ENCODE measurements at places on chromosomes 7 and 10. TPM values are rescaled to one million over a fixed set of nuclear protein-coding genes. Genes with fewer than 3 reads are reported as not detected.

The RBP3 gene
- not detected for total RNA-seq

The RTKN2 gene
- total RNA-seq = 2.5 TPM

The TAS2R41 gene
- total RNA-seq = not detected

The TEX36 gene
- not detected for total RNA-seq

The MTERF1 gene
- 8.1 TPM for total RNA-seq

The PAPSS2 gene
- 12.3 TPM for total RNA-seq

The SPDYE16 gene
- total RNA-seq = not detected

The CEP55 gene
- total RNA-seq = 3.2 TPM

The HOXA10 gene
- total RNA-seq = 19.2 TPM

The AGAP9 gene
- 10.1 TPM for total RNA-seq

The ZNF107 gene
- 9.3 TPM for total RNA-seq

The RGR gene
- total RNA-seq = not detected

The NPY gene
- total RNA-seq = 169 TPM

The HTR5A gene
- total RNA-seq = not detected

The FBXO24 gene
- 0.98 TPM for total RNA-seq

The EVX1 gene
- total RNA-seq = 2.5 TPM

The ACSL5 gene
- total RNA-seq = 8.3 TPM

The WDFY4 gene
- total RNA-seq = 6.4 TPM

The JCAD gene
- 40.3 TPM for total RNA-seq

The PLEKHS1 gene
- total RNA-seq = not detected

The KCNIP2 gene
- 5.9 TPM for total RNA-seq

The SPDYE11 gene
- not detected for total RNA-seq

The PTF1A gene
- total RNA-seq = not detected

The FAM24B gene
- not detected for total RNA-seq

The KIAA1549 gene
- 2.9 TPM for total RNA-seq

The SLC13A1 gene
- not detected for total RNA-seq

The ZNF800 gene
- 31.9 TPM for total RNA-seq

The PTER gene
- total RNA-seq = 7.4 TPM

The ATOH7 gene
- total RNA-seq = not detected

The CTAGE4 gene
- total RNA-seq = 6.6 TPM

The HOXA9 gene
- 13.0 TPM for total RNA-seq

The TMEM213 gene
- total RNA-seq = not detected

The AEBP1 gene
- 321 TPM for total RNA-seq

The RPEL1 gene
- not detected for total RNA-seq

The ANKRD61 gene
- total RNA-seq = not detected

The LIPK gene
- not detected for total RNA-seq

The ANXA8L1 gene
- 179 TPM for total RNA-seq

The AGK gene
- total RNA-seq = 21.1 TPM

The WIPF3 gene
- 0.25 TPM for total RNA-seq

The TRPV5 gene
- total RNA-seq = not detected

The SLC18A3 gene
- total RNA-seq = 0.49 TPM

The UCN3 gene
- not detected for total RNA-seq

The RNLS gene
- total RNA-seq = 13.3 TPM

The HSPA12A gene
- total RNA-seq = 28.7 TPM

The OR6V1 gene
- total RNA-seq = not detected

The DPYSL4 gene
- 0.49 TPM for total RNA-seq

The MOGAT3 gene
- total RNA-seq = not detected

The MRLN gene
- total RNA-seq = not detected

The DOCK1 gene
- total RNA-seq = 64.6 TPM

The CUTC gene
- 18.2 TPM for total RNA-seq
